CD4-positive, alpha-beta T cell treated with Interleukin-4 for 1 hour (primary cell): ENCODE measurements at places on chromosomes 12 and 14.

GRCh38 chr12:130537051-130537450, 179.0 kb downstream of the RIMBP2 start:
- no peak for DNase-seq

GRCh38 chr14:95425369-95426115, 90.9 kb downstream of the SYNE3 start:
- DNase-seq: no peak

GRCh38 chr12:39622306-39622705, 2.7 kb upstream of the ABCD2 start:
- peak; percentile 43 for DNase-seq

- DNase-seq: no peak
These were observed 25.0 kb downstream of the KIF21A start for GRCh38 chr12:39417916-39418315.

DNA sequence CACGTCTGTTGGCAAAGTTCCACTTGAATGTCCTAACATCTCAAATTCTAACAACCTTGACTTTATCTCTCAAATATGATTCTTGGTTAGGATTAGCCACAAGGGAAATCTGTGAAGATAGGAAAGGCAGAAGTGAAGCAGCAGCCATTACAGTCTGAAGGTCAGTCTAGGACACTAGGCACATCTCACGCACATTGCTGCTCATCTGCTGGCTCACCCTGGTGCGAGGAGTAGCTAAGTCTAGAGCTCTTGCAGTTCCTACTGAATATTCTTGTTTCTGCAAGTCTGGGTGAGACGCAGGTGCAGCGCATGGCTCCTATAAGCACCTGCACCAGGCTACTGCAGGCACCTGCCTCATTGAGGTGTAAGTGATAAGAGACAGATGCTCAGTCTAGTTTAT, 6.4 kb upstream of the SLC25A3 start:
- DNase-seq: no peak

DNA sequence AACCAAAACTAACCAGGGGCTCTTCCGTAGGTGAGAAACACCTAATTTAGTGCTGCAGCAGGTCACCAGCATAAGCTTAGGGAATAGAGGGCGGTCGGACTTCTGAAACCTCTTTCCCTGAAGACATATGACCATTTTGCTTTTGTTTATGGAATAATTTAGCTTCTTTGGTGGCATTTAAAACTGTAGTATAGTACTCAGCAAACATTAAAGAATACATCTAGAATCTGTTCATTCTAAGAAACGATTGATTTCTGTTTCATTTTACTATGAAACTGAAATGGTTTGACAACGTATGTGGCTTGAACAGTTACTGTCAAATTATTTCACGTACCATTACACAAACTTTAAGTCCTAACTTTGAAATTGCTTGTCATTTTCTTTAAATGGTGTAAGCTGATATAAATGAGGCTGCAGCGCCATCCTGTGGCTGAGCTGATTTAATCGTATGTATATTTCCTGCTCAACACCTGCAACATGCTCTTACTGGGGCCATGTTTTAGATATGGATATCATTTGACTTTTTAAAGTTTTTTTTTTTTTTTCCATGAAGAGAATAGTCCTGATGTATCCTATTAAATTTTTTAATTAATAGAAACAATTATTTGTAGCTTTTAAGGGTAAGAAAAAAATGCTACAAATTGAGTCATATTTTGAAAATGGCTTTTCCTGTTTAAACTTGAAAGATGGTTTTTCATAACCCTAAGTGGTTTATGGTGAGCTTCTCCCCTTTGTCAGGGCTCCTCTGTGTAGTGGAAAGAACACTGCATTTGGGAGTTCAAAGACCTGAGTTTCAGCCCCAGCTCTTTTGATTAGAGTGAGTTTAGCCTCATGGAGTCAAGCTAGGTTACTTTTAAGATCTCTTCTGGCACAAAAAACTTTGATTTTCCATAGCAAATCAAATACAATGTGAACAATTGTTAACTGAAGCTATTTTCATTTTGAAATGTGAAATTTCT, 27.4 kb downstream of the CFAP54 start:
- peak; percentile 88 for DNase-seq

GRCh38 chr12:43292699-43293098, 259.3 kb downstream of the ADAMTS20 start:
- no peak for DNase-seq

- DNase-seq: no peak
These were observed 262.1 kb downstream of the FBXL14 start for GRCh38 chr12:1332327-1332726.

DNA sequence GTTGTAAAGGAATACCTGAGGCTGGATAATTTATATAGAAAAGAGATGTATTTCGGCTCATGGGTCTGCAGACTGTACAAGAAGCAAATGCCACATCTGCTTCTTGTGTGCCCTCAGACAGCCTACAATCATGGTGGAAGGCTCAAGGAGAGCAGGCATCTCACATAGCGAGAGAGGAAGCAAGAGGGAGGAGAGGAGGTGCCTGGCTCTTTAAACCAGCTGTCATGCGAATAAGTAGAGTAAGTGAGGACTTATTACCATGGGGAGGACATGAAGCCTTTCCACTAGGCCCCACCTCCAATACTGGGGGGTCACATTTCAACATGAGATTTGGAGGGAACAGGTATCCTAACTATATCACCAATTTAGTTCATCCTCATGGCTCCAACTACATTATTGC, 118.7 kb downstream of the ACSS3 start:
- DNase-seq: no peak

DNA sequence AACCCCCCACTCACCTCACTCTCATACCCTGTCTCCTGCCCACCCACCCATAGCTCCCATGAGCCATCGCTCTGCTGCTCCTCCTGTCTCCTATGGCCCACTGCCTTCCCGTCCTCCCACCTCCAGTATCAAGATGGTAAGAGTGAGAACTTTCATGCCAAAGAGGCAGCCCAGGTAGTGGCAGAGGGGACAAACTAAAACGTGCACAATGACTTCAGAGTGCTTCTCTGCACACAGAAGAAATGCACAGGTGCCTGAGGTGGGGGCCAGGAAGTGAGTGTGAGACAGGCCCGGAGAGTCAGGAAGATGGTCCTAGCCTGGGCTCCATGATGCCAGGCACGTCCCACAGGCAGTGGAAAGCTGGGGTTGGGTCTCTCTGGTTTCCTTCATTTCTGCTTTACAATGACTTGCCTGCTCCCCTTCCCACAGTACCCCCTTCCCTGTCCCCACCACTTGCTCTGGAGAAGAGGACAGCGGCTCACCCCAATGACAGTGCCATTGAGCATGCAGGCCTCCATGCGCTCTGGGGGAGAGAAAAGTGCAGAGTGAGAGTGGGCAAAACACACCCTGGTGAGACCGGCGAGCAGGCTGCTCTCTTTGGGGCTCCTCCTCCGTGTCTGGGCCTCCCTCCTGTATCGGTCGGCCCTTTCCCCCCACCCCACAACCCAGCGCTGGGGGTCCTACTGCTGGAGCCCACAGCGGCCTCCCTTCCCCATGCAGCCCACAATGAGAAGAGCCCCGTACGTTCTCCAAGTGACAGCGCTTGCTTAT, 22.8 kb upstream of the ANO2 start:
- DNase-seq: no peak

GRCh38 chr12:41905759-41906297, 238.8 kb downstream of the GXYLT1 start:
- no peak for DNase-seq

DNA sequence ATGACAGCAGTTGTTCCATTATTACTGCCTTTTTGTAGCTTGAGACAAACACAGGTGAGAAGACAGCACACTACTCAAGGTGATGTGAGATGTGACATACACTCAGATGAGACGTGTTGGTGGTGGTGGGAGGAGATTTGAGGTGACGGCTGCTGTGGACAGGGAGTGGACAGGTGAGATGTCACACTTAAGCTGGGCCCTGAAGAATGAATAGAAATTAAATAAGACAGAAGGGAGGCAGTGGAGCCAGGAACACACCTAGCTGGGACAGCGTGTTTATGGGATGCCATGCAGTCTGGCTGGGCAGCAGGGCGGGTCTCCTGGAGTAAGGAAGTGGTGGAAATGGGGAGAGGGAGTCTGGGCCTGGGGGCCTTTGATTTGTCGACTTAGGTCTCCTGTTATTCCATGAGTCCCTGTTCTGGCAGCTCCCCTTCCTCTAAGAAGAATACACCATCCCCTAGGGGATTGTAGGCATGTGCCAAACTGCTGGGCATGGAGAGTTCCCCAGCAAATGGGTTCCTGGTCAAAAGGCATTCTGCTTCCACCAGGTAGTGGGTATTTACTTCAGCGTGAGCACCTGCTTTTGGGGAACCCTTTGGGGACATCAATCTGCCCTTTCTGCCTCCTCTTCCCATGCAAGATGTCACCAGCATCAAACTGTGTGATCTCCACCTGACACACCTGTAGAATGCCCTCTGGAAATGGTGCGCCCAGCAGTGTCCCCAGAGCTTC, 71.2 kb upstream of the ESRRB start:
- no peak for DNase-seq

- no peak for DNase-seq
These were observed 178.2 kb downstream of the AKAP6 start for GRCh38 chr14:32507029-32507984.

DNA sequence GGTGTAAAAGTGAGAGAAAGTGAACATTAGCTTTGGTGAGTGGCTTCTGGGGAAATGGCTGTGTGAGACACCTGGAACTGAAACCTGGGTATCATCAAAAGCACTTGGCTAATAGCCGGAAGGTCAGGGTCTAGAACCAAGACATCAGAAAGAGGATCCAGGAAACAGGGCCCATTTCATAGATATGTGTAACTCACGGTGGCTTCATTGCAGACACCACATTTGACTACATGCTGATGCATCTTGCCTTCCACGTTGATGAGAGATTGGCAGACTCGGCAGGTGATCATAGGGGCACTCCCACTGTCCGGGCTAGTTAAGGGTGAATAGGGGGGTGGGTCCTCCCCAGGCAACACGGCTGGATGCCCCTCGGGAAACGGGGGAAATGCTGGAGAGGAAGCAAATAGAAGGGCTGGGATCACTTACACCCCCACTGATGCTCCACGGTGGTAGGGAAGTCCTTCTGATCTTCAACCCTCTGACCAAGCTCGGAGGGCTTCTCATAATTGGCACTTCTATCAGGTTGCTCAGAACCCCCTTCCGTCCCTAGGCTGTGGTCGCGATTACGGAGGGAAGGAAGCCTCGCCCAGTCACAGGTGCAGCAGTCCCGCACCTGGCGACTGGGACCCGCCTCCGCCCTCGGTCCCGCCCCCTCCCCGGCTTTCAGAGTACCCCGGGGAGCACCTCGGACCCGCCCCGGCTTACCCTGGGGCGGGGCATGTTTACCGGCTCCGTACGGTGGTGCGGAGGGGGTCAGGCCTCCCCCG, 593 bp downstream of the PIP4P1 start:
- peak; percentile 79 for DNase-seq

DNA sequence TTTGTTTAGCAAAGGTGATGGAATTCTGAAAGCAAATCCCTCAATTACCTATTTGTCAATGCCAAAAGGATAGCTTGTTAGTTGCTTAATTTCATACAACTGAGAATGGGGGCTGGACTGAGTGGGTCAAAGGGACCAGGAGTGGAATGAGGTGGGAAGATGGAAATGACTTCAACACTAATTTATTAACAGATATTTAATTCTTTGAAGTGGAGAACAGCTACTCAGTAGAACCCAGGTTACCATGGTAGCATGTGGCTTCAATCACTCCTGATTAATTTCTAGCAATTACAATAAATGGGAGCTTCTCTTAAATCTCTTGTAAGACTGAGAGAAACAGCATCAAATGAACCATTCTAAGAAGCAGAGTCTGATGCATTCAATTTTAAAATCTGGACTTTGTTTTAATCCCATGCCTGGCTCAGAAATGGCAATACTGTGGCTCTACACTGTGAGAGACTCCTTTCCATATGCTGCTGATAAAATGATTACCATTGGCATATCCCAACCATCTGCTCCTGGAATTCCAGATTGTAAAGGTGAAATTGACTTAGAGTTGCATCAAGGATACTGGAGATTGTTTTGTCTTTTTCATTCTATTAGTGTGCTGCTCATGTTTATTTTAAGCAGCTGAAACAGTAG, 607.8 kb downstream of the SNAPC1 start:
- DNase-seq: no peak

DNA sequence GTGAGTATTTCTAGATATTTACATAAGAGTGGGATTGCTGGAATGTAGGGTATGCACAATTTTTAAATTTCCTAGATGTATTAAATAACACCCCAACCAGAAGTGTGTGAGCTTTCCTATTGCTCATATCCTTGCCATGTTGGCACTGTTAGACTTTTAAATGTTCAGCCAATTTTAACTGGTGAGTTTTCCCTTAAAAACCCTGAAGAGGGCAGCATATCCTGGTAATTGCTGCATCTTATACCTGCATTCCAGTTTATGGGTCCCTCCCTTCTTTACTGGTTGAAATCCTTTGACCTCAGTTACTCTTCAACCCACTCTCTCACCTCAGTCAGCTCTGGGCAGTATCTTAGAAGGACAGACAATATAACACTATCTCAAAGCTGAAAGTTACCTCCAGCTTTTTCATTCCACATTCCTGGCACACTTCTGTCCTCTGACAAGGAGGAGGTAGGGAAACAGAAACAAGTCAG, 270.6 kb downstream of the PAWR start:
- no peak for DNase-seq

GRCh38 chr14:64388533-64389285, 556 bp downstream of the MTHFD1 start:
- DNase-seq: no peak

DNA sequence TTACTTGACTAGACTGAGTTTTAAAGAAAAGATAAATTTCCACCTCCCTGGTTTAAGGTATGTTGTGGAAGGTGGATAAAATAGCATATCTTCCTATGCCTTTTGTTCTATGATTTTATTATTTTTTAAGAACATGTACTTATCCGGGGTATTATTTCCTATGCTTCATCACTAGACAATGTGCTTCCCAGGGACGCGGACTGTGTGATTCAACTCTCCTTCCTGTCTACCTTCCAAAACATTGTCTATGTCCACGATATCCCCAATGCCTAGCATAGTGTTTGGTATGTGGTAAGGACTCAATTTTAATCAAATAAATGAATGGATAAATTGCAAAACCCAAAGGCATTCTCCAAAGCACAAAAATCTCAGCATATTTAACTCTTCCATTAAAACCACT, 8.3 kb upstream of the CCND2 start:
- no peak for DNase-seq

GRCh38 chr12:51246254-51246853, 7.7 kb downstream of the DAZAP2 start:
- DNase-seq: peak; percentile 57

GRCh38 chr12:84159260-84159659, 753.3 kb downstream of the SLC6A15 start:
- no peak for DNase-seq

GRCh38 chr12:100127766-100128511, 14.7 kb downstream of the BLTP3B start:
- no peak for DNase-seq
